ENCODE measurements at places on chromosomes 7 and 10.
A peak's percentile ranks its signal among the peaks of the same experiment; 100 is the strongest.

DNA sequence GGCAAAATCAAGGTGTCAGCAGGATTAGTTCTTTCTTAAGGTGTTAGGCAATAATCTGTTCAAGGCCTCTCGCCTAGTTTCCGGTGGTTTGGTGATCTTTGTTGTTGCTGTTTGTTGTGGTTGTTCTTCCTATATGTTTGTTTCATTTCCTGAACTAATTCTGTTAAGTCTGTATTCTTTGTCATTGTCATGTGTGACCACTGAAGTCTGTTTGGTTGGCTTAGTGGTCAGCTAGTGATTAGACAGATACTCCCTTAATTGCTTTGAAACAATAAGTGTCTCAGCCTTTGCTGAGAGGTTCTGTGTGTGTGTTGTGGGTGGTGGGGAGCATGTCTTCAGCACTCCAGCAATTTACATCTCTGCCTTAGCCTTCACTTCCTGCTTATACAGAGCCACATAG is 46.0 kb downstream of the ABCC2 start:
- no peak for DNase-seq

- DNase-seq, result no peak
Measured at GRCh38 chr7:128098629-128099028, 67.4 kb upstream of the LRRC4 start.

- no peak for DNase-seq
Measured at GRCh38 chr10:7534480-7534852, 123.6 kb upstream of the SFMBT2 start.

DNA sequence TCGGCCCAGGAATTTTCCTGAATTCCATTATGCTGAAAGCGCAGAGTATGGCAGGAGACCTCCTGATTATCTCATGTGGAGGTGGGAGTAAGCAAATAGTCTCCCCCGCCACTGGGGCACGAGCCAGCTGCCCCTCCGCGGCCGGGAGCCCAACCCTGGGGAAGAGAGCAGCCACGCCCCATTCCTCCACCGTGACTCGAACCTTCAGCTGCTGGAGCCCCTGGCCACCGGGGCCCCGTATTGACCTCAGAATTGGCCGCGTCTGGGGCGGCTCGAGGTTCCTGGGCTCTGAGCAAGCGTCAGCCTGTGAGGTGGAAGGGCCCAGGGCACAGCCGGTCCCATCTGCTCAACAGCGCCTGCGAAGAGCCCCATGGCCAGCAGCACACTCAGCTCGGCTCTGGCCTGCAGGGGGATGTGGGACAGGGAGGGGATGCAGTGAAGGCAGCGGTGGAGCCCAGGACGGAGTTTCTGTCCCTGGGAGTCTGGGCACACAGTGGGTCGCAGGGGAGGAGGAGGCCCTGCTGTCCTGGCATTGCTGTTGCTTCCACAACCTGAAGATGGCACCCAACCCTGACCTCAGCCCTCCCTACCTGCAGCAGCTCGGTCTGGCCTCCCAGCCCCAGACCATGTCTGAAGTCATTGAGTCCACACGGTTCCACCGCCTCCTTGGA is 97.8 kb downstream of the CHST15 start:
- DNase-seq, result no peak

DNA sequence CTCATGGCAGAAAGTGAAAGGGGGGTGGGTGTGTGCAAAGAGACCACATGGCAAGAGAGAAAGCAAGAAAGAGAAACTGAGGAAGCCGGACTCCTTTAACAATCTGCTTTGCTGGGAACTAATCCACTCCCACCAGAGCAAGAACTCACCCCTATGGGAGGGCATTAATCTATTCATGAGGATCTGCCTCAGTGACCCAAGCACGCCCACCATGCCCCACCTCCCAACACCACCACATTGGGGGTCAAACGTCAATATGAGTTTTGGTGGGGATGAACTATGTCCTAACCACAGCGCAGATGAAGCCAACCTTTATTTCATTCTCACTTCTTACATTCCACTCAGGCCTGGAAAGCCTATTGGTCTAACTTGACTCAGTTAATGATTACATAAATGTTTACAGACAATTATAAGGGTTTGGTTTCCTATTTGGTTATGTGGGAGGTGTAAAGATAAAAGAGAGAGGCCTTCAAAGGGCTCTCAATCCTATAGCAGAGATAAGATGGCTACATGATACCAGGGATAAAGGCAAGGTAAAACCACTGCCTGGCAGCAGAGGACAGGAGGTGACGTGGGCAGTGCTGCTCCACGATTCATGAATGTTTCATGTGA is 601.8 kb downstream of the PARD3 start:
- no peak for DNase-seq

DNA sequence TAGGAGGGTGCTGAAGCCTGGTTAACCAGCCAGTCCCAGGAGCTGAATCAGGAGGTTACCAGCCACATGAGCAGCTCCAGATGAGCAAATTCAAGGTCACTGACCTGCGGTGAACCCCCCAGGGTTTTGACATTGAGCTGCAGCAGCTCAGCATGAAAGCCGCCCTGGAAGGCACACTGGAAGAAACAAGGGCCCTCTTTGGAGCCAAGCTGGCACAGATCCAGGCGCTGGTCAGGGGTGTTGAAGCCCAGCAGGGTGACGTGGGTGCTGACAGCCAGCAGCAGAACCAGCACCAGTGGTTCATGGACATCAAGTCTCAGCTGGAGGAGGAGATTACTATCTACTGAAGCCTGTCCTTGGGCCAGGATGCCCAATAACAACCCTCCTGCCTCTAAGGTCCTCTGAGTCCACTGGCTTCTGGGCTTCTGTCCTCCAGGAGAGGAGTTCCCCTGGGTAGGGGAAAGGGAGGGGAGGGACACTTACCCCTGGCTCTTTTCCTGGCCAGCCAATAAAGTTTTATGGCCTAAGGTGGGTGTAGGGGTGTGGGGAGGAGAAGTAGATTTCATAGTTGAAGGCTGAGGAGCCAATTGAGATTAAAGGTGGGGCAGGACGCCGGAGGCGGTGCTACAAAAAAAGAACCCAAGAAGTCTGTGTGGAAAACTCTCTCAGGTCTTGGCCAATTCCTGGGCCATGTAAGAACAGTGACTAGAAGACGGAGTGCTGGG is 29.4 kb upstream of the ATOH7 start:
- peak; percentile 74 for DNase-seq

DNA sequence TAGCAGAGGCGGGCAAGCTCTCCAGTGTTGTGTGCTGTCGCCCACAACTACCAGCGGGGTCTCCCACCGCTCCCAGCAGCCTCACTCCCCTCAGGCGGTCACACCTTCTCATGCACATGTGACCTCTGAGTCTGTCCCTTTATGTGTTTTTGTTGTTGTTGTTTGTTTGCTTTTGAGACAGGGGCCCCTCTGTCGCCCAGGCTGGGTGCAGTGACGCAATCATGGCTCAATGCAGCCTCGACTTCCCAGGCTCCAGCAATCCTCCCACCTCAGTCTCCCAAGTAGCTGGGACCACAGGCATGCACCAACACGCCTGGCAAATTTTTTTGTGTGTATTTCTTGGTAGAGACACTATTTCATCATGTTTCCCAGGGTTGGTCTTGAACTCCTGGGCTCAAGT is 1.5 kb downstream of the CPSF4 start:
- no peak for DNase-seq

DNA sequence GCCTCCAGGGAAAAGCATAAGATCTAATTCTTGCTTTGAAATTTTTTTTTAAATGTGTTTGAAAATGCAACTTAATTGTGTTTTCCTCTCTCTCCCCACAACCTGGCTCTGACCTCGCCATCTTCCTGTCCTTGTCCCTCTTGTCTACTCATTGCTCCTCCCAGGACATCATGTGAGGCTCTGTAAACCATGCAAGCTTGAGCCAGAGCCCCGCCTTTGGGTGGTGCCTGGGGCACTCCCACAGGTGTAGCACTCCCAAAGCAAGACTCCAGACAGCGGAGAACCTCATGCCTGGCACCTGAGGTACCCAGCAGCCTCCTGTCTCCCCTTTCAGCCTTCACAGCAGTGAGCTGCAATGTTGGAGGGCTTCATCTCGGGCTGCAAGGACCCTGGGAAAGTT is 9.8 kb upstream of the CDHR1 start:
- no peak for DNase-seq

GRCh38 chr10:37860494-37861190 is 3.2 kb upstream of the ZNF248 start:
- no peak for DNase-seq

GRCh38 chr7:100418930-100419659 is 9.4 kb downstream of the ZCWPW1 start:
- no peak for DNase-seq

- no peak for DNase-seq
Measured at GRCh38 chr7:4115442-4115841, 566.7 kb upstream of the FOXK1 start.

GRCh38 chr7:99863847-99864440 is 12.9 kb downstream of the OR2AE1 start:
- no peak for DNase-seq

DNA sequence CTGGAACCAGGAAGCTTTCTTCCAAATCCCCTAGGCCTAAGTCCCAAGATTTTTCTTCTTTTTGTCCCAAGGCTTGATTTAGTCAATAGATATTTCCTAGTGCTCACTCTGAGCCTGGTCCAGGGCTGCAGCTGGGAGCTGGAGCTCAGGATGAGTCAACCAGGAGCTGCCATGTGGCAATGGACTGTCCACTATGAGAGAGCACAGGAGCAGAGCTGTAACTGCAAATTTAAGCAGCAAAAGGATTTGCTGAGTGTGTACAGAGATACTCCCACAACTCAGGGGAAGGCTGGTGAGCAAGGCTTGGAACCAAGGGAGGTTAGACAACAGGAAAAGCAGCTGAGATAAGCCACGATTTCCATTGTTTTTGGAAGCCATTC is 92.1 kb upstream of the CXCL12 start:
- no peak for DNase-seq

Data from foreskin melanocyte (primary cell).